K562 (cell line): ENCODE measurements at places on chromosomes 2 and 18.

GRCh38 chr2:239275847-239276831 lies 124.7 kb downstream of the HDAC4 start:
- DNase-seq: peak; percentile 43

- DNase-seq: no peak
These were observed 219.4 kb upstream of the SIX3 start for GRCh38 chr2:44722026-44722625.

GRCh38 chr2:11983870-11984269 lies 237.4 kb downstream of the LPIN1 start:
- no peak for DNase-seq

DNA sequence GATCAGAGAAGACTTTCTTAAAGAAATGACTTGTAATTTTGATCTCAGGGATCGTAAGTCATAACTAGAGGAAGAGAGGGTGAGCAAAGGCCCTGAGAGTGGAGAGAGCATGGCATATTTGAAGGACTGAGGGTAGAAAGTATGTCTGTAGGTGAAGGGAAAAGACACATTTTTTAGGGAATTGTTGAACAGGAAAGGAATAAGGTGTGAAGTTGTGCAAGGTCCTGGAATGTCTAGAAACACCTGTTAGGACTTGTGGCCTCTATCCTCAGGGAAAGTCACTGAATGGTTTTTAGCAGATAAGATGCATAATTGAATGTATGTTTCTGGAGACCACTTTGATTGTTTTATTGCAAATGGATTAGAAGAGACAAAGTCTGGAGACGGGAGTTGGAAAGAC lies 62.5 kb upstream of the ACTR3 start:
- no peak for DNase-seq

DNA sequence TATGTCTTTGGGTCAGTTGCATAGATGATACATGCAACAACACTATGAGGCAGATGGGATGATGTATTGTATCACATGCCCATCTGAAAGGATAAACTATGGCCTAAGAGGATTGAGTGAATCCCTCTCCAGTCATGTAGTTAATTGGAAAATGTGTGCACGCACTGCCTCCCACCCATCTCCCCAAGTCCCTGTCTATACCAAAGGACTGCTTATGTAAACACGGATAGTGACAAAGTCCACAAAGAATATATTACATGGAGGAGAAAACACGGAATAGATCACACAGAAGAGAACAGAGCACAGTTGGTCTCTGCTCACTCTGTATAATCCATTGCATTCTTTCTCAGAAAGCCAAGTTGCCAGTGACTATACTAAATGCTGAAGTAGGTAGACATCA lies 82.4 kb downstream of the NCKAP5 start:
- DNase-seq: no peak

DNA sequence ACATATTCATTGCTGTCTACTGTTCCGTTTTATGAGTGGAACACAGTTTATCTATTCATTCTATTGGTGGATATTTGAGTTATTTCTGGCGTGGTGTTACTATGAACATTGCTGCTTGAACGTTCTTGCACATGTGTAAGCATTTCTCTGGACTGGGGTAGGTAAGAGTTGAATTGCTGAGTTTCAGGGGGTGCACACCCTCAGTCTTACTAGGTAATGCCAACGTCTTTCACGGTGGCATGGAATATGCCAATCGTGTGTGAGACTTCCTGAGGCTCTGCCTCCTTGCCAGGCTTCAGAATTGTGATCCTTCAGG lies 56.4 kb upstream of the TXNDC2 start:
- no peak for DNase-seq

DNA sequence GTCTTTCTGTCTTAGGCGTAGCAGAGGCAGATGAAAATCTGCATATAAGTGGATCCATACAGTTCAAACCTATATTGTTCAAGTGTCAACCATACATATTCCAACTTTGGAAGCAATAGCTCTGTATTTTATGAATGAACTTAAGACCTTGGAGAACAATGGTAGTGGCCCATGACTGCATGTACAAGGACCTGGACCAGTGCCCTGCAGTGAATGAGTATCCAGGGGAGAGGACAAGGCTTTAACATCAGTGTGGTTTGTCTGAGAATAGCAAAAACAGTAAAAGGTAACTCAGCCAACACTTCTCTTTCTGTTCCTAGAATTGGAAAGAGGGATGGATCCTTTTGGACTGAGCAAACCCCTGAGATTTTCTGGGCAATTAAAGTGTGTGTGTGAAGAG lies 230.8 kb upstream of the LINC00305 start:
- DNase-seq: no peak

DNA sequence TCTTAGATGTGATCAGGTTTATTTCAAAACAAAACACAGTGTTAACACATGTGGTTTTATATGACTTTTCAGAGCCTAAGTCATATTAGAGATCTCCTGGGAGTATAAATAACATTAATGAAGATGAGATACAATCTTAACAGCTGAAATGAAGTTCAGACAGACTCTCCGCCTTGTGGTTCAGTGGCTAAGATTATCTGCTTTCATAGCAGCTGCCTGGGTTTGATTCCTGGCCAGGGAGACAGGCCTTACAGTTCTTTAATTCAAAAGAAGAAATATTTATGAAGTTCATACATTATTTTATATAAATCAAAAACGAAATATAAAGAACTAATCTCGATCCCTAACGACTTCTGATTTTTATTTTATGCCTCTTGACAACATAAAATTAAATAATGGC lies 35.2 kb upstream of the TTC32 start:
- no peak for DNase-seq

GRCh38 chr2:223976635-223977226 lies 19.5 kb downstream of the MRPL44 start:
- no peak for DNase-seq

DNA sequence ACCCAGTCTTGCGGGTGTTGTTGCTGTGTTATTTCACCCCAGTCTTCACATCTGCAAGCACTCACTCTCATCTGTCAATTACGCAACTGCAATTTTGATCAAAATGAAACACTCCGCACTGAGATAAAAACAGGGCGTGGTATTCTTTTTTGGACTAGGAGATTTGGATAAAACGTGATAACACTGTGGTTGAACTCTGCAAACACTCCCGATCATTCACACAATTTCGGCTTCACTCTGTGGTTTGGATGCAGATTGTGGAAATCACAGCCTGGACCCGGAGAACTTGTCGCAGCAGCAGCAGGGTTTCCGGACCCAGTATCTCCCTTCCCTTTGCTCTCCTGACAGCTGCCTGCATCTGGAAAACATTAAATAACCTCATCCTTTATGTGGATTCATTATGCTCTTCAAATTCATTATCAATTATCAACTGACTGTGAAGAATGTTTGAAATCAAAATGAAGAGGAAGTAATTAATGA lies 49.4 kb upstream of the APCDD1 start:
- DNase-seq: no peak

GRCh38 chr2:187939180-187939579 lies 352.5 kb upstream of the GULP1 start:
- DNase-seq: no peak

- peak; percentile 20 for DNase-seq
These were observed 58.5 kb upstream of the COPS8 start for GRCh38 chr2:237026981-237027711.

DNA sequence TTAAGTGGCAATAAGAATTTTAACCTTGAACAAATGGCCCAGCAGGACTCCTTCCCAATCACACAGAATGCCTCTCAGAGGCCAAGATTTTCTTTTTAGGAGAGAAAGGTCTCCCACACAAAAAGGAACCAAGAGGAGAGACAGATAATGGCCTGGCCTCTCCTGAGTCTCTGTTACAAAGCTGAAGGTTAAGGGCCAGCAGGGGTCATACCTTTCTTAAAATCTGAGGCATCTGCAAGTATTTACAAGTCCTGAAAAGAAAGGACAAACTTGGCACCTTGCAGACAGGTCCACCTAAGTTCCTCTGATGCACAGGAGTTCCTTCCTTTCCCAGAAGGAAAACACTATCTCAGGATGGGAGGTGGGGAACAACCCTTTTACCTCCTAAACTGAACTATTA lies 142.3 kb downstream of the TMEM163 start:
- DNase-seq: no peak

DNA sequence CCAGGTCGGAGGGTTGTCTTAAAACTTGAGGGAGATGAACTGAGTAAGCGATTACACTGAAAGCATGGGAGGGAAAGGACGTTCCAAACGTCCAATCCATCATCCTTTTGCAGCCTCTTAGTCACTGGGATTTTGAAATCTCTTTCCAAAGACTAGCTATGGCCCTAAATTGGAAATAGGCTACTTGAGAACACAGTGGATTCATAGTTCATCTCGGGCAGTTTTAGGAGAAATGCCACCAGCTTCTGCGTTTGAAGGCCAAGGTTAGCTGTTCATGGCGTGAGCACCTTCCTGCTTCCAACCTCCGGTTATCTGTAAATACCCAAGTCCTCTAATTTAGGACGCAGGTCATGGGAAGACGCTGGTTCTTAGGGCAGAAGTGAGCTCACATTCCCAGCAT lies 821 bp upstream of the EML6 start:
- DNase-seq: no peak

- no peak for DNase-seq
These were observed 87.2 kb downstream of the LONRF2 start for GRCh38 chr2:100235098-100235497.

- no peak for DNase-seq
These were observed 773 bp downstream of the CMPK2 start for GRCh38 chr2:6864923-6865345.

DNA sequence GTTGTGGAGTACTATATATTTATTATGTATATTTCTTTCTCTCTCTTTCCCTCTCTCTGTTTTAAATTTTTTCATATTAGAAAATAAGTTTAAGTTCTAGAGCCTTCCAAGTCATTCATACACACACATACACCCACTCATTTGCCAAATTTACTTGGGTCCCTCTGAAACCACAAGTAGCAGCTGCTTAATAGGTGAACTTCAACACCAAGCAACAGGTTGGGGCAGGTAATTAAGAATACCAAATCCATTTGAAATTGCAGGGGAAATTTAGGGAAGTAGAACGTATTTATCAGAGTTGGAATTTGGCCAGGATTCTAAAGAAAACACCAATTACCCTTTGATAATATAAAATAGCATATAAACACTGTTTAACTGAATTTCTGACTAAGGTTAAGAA lies 75.0 kb upstream of the RBBP8 start:
- no peak for DNase-seq

DNA sequence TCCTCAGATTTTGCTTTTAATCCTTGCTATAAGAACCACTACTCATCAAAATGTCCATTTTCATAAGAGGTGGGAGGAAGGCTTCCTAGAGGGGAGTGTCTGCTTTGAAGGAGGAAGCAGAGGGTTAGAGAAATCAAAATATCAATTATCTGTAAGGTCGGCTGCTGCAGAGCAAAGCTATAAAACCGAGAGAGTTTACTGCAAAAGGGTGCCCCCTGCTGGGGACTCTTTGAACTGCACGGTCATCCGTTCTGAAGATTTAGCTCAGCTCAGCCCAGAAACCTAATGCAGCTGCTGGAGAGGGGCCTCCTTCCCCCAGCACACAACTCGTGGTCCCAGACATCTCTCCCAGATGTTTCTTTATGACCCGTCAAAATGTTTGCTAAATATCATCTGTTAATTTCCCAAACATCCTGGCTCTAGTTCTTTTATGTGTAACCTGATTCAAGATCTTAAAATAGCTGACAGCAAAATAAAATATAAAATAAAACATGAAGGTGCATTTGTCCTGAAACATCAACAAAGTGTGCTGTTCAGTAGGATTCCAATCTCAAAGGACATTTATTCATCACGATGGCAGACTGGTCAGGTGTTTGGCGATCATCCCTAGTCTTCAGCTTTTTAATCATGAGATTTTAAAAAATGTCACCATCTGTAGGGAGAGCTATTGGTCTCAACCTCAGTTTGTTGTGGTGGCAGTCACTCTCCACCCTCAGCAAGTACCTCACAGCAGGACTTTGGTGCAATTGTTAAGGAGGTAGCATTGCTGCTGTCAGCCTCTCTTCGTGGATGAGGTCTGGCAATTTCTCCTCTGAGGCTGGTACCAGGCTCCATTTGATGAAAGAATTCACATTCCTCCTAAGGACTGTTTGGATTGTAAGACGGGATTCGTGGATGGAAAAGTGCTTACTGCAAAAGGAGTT lies 185.9 kb downstream of the MTX2 start:
- peak; percentile 77 for DNase-seq

- no peak for DNase-seq
These were observed 26.4 kb downstream of the KLHL23 start for GRCh38 chr2:169759987-169760386.

GRCh38 chr2:69099541-69099940 lies 86.6 kb downstream of the ANTXR1 start:
- DNase-seq: no peak

DNA sequence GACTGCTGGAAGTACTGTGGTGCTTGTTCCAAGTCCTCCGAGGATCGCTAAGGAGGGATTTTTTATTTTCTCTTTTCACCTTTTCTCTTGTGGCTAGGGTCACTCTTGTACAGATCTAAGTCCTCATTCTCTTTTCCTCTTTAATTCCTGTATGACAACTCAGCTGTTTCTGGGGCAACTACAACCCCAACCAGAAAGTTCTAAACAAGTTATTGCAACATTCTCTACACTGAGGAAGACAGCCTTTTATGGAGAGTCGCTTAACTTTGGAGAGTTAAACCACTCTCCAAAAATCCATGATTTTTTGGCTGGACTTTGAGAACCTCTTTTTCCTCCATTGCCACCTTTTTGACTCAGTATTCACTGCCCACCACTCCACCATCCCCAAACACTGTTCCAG lies 74.0 kb upstream of the SESTD1 start:
- no peak for DNase-seq
